NCI-H187 treated with DMSO at 0.1 percent for 48 hours (cell line): ENCODE measurements at places on chromosomes 3 and 15.

DNA sequence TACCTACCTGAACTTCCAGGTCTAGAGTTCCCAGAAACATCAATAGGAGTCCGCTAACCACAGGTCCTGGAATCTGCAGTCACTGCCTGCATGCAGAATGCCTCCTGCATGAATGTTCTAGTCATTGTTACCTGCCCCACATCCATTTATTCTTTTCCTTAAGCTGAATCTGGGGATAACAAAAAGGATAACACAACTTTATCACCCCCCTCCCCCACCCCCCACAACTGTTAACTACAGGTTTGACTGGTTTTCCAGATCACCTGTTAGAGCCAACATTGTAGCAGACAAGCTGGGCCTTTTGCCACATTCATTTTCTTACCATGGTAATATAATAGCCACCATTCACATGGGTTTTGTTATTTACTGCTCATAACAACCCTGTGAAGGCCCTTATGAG is 4.6 kb upstream of the CTSH start:
- no peak for DNase-seq

- no peak for DNase-seq
Measured at GRCh38 chr3:30964612-30965011, 70.2 kb upstream of the GADL1 start.

- no peak for DNase-seq
Measured at GRCh38 chr15:75234191-75234810, 23.8 kb upstream of the GOLGA6C start.

DNA sequence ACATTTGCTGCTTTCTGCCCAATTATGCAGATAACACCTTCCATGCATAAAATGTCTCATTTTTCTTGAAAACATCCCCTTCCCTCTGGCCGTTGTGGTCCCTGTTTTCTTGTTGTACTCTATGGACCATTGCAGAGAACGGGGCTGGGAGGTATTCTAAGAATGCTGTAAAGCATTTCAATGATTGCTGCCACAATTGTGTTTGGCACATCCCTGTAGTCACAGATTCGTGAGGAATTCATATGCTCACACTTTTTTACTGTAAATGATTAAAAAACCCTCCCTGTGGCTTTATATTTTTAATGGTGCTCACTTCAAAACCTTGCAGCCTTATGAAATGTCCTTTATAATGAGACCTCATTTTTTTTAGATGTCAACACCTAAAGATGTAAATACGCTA is 207.2 kb upstream of the GBE1 start:
- DNase-seq = no peak

GRCh38 chr3:181703601-181704420 is 7.9 kb upstream of the SOX2 start:
- no peak for DNase-seq

GRCh38 chr3:73727854-73728253 is 103.1 kb upstream of the PDZRN3 start:
- no peak for DNase-seq

GRCh38 chr3:279325-279724 is 82.8 kb downstream of the CHL1 start:
- DNase-seq = no peak

DNA sequence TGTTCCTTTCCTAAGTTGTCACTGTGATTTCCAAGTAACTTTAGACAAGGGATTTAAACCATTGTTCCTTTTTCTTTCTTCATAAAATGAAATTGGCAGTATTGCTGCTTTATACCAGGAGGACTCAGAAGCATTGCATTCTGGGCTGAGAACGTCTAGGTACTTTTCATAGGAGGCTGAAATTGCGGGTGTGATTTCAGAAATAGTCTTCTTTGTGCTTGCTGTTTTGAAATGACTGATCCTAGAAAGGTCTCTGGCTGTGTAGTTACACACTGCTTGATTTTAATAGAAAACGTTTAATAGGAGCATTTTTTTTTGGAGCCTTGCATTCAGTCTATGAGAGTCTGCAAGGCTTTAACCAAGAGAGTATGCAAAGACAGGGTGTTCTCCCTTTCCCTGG is 56.3 kb downstream of the PPM1L start:
- no peak for DNase-seq

- DNase-seq = peak; percentile 59
Measured at GRCh38 chr3:123723522-123724168, 138.8 kb upstream of the HACD2 start.

- no peak for DNase-seq
Measured at GRCh38 chr3:39327053-39327745, 2.3 kb upstream of the CCR8 start.

GRCh38 chr15:72787526-72787925 is 4.0 kb upstream of the ADPGK start:
- no peak for DNase-seq

DNA sequence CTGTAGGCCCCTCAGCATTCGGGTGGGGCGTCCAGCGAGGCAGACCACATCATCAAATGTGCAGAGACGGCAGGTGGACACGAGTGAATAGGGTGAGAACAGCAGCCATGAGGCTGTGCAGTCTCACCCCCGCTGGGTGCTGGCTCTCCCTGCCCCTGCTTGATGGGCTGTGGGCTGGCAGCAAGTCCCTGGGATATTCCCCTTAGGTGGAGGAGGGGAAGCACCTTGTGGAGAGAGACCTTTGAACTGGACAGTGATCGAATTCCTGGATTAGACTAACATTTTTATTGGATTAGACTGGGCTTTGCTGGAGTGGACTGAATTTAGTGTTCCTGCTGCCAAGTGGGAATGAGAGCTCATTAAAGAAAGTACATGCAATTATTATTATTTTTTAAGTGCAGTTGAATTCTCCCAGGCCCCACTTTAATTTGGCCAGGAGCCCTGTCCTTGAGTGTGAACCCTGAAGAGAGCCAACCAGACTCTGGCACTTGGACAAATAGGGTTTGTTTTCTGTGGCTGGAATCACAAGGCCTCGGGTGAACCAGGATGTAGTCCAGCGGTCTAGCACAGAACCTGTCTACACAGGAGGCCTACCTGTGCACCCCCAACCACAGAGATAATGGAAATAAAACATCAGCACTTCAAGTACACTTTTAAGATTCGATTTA is 193.1 kb downstream of the ABHD5 start:
- DNase-seq = no peak

DNA sequence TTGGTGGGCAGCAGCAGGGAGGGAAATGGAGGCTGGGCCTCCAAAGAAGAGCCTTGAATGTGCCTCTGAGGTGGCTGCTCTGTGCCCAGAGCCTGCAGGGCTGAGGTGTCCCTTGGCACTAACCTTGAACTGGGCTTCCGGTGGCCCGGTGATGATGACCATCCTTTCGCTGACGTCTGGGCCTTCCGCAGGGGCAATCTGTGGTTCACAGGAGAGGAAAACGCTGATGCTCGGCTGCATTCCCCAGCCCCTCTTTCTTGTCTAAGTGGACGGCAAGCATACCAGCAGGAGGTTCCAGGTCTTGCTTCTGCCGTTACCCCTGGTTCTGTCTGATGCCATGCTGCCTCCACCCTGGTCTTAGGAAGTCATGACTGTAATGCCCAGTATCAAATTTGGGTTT is 65.9 kb downstream of the SENP2 start:
- DNase-seq = no peak

- DNase-seq = no peak
Measured at GRCh38 chr3:47583320-47584075, 4.8 kb upstream of the CSPG5 start.

GRCh38 chr3:69560116-69560515 is 174.2 kb upstream of the FRMD4B start:
- no peak for DNase-seq

- no peak for DNase-seq
Measured at GRCh38 chr3:196175722-196176121, 35.5 kb downstream of the ZDHHC19 start.

DNA sequence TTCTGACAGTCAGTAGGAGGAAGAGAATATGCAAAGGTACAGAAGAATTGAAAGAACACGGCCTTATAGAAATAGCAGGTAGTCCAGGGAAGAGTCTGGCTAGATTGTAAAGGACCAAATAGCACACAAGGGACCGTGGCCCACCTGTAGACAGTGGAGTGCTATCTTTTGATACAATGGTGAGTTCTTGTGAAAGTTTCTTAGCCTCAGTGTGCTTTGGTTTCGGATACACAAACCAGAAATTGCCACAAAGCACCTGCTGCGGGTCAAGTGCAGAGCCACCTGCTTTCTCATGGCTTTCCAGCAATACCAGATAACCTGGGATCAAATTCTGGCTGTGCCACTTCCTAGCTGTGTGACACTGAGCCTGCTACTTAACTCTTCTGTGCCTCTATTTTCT is 36.6 kb upstream of the TUBGCP5 start:
- no peak for DNase-seq

- no peak for DNase-seq
Measured at GRCh38 chr3:8657804-8658305, 13.3 kb upstream of the SSUH2 start.

DNA sequence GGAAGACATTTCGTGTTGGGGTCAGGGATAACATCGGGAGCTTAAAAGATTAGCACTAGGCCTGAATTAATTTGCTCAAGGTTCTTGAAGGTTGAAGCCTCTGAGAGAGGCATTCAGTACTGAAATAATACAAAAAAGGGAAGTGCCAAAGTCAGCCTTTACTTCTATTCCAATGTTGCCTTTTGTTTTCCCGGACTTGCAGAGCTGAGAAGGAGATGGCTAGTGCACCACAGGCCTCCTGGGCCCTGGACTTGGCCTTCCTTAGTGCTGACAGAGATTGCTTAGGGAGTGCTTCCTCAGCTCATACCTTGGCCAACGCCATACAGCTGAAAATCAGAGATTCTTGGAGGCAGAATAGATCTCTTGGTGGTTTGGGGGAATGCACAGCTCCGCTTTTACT is 333.6 kb upstream of the TBL1XR1 start:
- DNase-seq = no peak

DNA sequence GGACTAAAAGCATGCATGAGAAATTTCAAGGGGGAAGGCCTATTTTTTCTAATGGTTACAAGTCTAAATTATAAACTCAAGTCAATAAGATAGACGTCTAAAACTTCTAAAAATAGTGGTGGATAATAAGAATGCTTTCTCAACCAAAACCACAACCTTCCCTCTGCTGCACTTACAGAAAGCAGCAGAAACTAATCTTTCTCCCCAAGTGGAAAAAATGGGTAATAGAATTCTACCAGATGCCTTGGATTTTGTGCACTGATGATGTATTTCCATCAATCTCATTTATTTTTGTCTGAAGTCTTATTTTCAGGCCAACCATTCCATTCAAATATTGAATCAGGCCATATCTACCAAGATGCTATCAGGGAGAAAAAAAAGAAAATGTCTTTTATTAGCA is 344.7 kb downstream of the NEK10 start:
- DNase-seq = no peak

DNA sequence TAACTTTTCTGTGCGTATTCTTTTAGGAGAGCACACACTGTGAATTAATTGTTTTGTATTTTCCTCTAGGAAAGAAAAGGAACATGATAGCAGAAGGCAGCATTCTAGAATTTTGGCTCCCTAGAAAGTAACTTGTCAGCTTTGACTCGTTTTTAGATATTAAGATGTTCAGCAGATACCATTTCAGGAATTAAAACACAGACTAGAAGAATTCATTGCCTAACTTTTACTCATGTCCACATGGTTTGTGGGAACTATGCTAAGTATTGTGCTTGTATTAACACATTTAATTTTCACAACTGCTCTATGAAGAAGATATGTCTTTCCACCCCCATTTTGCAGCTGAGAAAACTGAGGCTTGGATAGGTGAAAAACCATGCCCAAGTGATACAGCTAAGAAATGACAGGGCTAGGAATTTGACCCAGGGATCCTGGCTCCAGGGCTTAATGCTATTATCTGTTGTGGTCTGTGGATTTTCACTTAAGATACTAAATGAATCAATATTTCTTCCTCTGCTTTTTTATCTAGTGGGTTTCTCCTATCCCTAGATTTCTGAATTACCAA is 128.8 kb downstream of the MITF start:
- DNase-seq = no peak

DNA sequence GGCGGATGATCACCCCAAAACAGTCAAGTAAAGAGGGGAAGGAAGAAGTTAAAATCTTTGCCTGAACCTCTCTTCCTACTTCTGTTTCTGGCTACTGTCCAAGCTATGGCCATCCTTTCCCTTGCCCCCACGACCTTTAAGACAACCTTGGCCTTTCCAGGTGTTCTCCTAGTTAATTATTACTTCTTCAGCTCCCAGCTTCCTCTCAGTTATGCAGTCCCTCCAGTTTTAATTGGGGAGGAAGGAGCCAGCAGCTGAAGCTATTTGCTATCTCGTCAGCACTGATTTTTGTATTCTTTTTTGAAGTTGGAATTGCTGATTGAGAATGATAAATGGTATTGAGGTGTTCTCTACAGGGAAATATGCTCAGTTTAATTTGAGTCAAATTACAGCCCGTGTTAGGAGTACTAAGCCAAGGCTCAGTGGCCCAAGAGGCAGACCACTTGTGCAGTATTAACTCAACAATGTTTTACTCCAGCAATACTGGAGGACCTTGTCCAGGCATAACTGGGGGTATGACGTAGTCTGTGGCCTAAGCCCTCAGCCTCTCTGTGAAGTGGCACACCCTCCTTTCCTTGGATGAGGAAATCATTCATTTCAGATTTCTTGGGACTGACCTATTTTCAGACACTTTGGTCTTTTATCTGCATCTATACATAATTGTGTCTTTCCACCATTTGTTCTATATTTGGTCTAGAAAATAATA is 336.9 kb downstream of the SLC9A9 start:
- DNase-seq = no peak

GRCh38 chr3:54878145-54878544 is 49.7 kb downstream of the LRTM1 start:
- no peak for DNase-seq

DNA sequence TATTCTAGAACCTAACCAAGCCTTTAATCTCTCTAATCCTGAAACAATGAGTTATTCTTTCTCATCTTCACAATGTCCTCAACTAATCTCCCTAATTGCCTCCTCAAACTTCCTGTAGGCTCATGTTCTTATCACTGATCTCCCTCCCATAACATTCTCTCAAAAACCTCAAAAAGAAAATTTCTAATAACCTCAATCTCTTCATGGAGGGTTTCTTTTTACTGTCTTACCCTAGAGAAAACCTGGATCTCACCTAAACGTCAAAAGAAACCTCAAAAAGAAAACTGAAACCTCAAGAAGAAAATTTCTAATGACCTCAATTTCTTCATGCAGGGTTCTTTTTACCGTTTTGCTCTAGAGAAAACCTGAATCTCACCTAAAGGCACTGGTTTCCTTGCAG is 150.2 kb downstream of the GSK3B start:
- no peak for DNase-seq

DNA sequence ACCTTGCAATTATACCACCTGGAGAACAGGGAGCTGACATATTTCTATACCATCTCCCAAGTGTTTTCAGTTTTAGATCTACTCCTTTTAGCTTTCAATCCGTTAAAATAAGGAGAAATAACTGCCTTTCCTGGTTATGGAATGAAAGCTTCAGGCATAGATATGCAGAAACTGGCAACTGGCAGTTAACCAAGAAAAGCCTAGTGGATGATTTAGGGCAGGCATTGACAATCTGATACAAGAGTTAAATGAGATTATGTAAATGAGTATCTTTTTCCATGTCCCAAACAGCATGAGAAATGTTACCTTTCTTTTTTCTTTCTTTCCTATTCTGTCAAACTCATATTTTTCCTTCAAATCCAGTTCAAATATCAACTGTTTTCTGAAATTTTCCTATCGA is 689.1 kb upstream of the DPPA4 start:
- no peak for DNase-seq

GRCh38 chr3:179768080-179768479 is 115.2 kb downstream of the USP13 start:
- DNase-seq = no peak
